Activated CD4-positive, alpha-beta memory T cell treated with anti-CD3 and anti-CD28 coated beads, Interleukin-2, amount 10 ng/mL, durations not matched to agents 7 days and 5 days (primary cell): ENCODE measurements at places on chromosomes 16 and 17. TPM values are rescaled to one million over a fixed set of nuclear protein-coding genes. Genes with fewer than 3 reads are reported as not detected.

DNA sequence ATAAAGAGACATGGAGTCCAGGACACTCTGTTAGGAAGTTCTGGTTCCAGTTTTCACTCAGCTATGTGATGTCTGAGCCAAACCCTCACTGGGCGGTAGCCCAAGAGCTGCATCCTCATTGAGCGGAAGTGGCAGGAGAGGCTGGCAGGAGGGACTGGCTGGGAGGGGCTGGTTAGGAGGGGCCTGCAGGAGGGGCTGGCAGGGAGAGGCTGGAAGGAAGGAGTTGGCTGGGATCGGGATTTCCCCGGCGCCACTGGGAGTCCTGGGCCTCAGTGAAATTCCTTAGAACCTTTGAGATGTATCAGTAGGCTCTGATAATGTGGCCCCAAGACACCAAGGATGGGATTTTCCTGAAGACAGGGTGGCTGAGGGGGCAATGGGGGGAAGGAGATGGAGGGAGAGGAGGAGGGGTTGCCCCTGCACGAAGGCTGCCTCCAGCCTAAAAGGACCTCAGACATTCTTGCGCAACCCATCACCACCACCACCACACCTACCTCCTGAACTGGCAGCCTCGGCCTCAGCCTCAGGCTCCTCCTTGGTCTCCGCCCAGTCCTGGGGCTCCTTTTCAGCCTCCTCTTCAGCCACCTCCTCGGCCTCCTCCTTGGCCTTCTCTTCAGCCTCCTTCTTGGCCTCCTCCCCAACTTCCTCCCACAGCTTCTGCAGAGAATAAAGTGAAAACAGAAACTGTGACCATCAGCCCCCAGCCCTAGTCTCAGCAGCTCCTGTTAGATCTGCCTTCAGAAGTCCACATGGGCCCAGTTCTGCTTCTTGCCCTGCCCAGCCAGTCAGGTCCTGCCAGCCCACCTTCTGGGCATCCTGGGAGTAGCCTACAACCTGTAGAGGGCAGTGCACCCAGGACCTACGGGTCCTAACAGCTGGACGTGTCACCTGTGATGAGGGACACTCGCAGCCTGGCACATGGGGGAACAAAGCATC, 31.7 kb downstream of the CNGB1 start:
- no peak for DNase-seq

DNA sequence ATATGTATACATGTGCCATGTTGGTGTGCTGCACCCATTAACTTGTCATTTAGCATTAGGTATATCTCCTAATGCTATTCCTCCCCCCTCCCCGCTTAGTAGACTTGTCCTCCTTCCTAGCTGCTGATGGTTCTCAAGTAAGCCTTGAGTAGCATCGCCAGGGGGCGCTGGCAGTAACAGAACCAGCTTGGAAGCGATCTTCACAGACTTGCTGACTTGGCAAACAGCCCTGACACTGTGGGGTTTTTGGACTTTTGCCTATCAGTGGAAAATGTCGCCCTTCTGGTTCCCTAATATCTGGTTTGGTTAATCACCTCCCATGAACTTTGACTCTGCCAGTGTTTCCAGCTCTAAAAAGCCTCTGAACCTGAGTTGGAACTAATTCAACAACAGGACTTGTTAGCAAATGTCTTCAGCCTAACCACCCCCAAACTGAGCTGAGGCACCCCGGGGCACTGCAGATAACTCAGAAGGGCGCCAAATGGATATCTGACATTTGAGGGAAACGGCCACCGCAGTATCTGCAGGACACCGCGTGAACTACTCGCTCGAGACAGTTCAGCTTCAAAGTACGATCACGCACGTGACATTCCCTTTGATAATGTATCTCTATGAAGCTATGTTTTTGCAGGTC, 15.4 kb upstream of the SPATA32 start:
- peak; percentile 92 for DNase-seq

Gene KRTAP4-9
- total RNA-seq, result not detected

DNA sequence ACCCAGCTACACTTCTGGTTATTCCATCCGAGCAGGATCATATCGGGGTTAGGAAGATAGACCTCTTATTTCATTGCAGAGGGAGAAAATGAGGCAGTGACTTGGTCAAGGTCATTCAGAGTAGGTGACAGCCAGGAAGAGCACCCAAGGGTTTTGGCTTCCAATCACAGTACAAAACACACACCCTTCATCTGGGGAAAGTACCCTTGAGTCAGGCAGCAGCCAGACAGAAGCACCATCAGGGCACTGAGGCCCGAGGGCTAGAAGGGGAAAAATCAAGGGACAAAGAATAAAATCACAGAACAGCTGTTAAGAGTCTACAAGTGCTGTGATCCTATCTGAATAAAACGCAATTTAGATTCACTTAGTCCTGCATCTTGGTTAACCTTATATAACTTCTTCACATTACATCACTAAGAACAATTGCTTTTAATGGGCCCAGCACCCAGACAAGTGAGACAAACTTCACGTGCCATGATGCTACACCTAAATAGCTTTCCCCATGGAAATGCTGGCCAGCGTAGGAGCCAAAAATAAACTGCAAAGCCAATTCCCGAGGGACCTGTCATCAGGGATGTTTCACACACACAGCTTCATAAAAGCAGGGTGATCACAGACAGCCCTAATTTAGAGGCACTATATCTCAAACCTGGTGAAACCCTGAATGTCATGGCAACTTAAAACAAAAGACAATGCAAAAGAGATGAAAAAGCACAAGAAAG, 4.9 kb downstream of the UBE2O start:
- no peak for DNase-seq

- no peak for DNase-seq
Observed at GRCh38 chr16:21698169-21699032, 34.6 kb downstream of the OTOA start.

Gene MMP25
- total RNA-seq, result 117 TPM
